H1 (cell line): ENCODE measurements at places on chromosomes 6 and 20. TPM values are rescaled to one million over a fixed set of nuclear protein-coding genes. Genes with fewer than 3 reads are reported as not detected.

Gene TRAPPC3L
- polyA plus RNA-seq = not detected in 2 replicates

Gene SERPINB6
- polyA plus RNA-seq = 27.2 and 29.5 TPM in 2 replicates

Gene ITPA
- polyA plus RNA-seq = 88.2 and 90.3 TPM in 2 replicates

Gene TRPC4AP
- polyA plus RNA-seq = 74.8 and 75.0 TPM in 2 replicates
